Spinal cord (tissue), 10 donors: ENCODE measurements at places on chromosomes 7 and 10.

DNA sequence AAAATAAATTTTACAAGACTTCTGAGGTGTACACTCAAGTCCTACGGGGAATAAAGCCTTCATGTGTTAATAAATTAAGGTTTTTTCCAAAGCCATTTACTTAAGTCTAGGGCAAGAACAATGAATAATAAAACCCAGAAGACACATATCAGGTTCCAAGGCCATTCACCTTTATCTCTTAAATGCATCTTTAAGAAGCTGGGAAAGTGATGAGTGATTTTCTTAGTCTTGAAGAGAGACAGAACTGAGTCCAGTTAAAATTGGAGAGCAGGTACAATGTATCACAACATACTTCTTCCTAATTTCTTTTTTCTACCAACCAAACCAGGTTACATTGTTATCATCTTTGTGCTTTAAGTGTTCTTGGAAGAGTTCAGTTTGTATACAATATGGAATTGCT is 189.5 kb downstream of the RAPGEF5 start:
- DNase-seq = no peak

DNA sequence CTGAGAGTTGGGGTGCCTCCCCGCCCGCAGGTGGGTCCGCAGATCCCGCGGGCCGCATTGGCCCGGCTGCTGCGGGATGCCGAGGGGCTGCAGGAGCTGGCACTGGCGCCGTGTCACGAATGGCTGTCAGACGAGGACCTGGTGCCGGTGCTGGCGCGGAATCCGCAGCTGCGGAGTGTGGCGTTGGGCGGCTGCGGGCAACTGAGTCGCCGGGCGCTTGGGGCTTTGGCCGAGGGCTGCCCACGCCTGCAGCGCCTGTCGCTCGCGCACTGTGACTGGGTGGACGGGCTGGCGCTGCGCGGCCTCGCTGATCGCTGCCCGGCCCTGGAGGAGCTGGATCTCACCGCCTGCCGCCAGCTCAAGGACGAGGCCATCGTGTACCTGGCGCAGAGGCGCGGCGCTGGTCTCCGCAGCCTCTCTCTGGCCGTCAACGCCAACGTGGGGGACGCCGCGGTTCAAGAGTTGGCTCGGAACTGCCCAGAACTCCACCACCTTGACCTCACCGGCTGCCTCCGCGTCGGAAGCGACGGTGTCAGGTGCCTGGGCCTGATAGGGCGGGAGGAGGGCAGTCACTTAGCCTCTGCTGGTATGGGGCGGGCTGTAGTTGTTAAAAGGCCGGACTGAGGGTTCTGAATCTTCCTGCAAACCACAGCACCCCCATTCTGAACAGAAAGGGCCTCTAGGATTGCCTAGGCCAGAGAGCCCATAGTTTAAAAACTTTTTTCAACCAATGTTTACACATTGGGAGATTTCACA is 1.3 kb downstream of the FBXL15 start:
- no peak for DNase-seq

DNA sequence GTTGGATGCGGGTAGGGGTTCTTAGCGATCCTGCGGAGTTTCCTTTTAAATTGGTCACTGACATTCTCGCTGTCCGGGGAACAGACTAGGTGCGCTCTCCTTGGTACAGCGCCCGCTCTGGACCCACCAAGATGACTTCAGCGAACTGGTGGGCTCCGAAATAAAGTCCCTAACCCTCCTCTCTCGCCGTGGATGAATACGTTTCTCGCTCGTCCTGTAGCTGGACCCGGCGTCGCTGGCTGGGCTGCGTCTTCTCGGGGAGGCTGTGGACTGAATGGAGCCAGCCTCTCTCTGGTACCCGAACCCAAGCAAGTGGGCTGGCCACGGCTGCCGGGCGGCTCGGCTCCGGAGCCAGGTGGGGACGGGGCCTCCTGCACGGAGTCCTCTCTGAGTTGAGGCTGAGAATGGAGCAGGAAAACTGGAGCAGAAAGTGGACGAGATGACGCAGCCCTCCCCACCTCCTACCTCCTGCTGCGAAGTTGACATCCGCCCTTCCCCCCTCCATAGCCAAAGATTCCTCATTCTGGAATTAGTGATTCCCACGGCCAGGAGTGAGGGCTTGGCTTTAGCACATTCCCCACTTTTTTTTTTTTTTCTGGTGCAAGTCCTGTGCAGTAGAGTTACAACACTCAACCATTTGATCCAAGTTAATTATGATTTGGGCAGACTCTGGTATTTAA is 1.5 kb downstream of the UNC5B start:
- DNase-seq = no peak

DNA sequence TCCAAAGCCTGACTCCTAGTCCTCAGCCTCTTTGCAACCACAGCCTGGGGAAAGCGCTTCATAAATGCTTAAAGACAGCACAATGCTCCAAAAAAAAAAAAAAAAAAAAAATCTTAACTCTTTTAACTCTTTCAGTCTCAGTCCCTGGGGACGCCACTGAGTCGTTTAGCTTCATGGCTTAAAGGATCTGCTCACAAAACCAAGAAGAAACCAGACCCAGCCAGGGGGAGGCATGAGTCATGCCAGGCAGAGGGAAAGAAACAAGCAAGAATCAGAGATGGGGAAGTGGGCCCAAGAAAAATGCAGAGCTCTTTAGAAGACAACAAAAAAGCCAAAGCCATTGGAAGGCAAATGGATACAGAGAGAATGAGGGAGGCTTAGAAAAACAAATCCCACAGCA is 32.5 kb upstream of the DOCK1 start:
- DNase-seq = no peak

- no peak for DNase-seq
These were observed 1.5 kb downstream of the ZFAND2A start for GRCh38 chr7:1158203-1159126.

DNA sequence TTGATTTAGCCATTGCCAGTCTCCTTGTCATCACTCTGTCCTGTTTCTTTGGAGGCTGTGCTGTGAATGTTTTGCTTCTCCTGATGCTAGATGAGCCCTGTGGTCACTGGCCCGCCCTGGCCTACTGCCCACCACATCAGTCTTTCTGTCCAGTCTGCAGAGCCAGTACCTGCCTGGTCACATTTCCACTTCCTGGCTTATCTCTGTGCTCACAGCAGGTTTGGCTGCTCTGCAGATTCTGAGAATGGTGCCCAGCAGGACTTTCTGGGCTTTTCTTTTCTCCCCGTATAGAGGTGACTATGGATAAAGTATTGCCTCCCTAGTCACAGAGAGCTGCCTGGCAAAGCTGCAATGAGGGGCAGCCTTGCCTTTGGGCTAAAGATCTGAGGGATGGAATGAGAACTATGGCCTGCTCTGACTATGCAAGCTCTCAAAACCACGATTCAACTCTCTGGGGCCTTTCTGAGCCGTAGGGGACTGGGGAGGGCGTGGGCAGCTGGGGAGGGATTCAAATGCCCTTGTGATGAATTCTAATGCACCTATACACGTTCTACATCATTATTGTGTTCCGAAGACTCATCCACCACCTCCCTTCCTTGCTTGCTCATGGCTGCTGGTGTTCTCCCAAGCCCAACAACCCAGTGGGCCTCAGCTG is 410.4 kb upstream of the NPVF start:
- no peak for DNase-seq

DNA sequence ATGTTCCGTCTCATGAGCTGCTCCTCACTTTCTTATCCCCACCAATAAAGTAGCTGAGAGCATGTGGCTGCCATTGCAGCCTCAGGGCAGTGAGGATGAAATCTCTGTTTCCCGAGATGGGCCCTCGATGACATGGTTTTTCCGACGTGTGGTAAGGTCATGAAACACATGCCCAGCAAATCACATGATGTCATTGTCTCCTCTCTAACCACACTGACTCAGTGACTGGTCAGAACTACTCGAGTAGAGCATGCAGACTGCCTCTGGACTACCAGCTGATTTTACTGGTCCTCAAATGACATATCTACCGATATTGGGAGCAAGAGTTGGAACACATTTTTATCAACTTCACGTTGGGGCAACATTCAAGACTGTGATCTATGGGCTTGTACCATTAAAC is 786.1 kb downstream of the CNTNAP2 start:
- DNase-seq = no peak

DNA sequence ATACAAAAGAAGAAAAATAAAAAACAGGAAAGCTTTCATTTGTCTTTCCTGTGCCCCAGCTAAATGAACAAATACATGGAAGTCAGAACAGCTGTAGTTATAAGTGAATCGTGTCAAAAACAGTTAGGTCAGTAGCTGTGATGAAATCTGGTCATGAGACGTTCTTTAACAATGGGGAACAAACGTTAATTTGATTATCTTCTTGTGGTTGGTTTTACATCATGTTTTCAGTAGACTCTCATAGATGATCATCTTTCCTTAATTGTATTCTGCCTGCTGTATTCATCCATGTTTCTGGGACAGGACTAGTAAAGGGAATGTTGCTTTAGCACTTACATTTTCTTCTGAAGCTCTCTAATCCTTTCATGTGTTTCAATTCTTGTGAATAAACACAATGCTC is 97.0 kb downstream of the PCLO start:
- DNase-seq = no peak
